Cardiac muscle cell (in vitro differentiated cells and primary cell): ENCODE measurements at places on chromosomes 6 and 20. TPM values are rescaled to one million over a fixed set of nuclear protein-coding genes. Genes with fewer than 3 reads are reported as not detected.

The BMP5 gene
- total RNA-seq = 112 and 123 TPM in 2 replicates

The OSBPL2 gene
- total RNA-seq = 33.5 and 43.4 TPM in 2 replicates

The STX11 gene
- 0.98 and 2.1 TPM in 2 replicates for total RNA-seq

DNA sequence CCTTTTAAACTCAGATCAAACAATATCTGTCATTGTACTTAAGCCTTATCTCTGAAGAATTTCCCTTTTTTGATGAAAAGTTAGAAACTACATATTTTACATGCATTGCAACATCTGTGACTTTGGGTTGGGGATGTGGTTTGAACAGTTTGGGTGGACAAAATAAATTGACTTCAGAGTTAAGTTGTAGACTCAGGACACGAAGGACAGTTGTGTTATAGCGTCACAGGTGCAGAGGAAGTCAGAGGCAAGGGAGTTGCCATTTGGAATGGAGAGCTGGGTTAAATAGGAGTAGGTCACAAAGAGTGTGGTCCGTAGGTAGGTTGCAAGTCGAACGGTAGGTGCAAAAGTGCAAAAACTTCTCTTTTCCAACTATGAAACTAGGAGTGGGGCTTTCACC lies 46.0 kb downstream of the ZFAND3 start:
- H3K36me3 ChIP-seq = no peaks in the 10 kb centered on the region
- H3K4me3 ChIP-seq = no peak overlapping the region
- no peak for DNase-seq
- H3K4me1 ChIP-seq = peaks cover 22% of the 10 kb centered on the region
- no peaks in the 10 kb centered on the region for H3K27me3 ChIP-seq
- peak overlapping the region; percentile 30 for H3K27ac ChIP-seq

GRCh38 chr6:96391776-96392360 lies 129.7 kb upstream of the UFL1 start:
- H3K4me3 ChIP-seq = no peak overlapping the region
- no peaks in the 10 kb centered on the region for H3K36me3 ChIP-seq
- H3K27ac ChIP-seq = no peak overlapping the region
- no peaks in the 10 kb centered on the region for H3K27me3 ChIP-seq
- no peaks in the 10 kb centered on the region for H3K4me1 ChIP-seq

DNA sequence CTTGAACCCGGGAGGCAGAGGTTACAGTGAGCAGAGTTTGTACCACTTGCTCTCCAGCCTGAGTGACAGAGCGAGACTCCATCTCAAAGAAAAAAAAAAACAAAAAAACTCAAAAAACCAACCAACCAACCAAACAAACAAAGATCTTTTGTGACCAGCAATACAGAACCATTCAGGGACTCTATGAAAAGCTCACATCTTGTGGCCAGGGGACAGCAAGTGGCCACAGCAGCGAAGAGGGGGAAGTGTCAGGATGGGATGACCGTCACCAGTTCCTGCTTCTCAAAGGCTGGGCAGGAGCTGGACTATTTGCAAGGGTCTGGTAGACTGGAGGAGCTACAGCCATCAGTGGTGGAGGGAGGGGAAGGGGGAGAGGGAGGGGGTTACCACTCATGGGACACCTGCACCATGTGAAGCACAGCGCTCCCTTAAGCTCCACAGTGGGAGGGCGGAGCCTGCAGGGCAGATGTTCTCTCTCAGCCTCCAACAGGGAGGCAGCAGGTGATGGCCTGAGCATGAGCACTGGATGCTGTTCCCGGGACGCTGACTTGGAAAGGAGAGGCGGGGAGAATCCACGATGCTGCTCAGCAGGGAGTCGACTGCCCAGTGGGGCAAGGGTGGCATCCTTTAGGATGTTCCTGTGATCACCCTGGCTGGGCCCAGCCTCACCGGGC lies 19.7 kb upstream of the ULBP3 start:
- H3K27ac ChIP-seq = no peak overlapping the region
- H3K4me3 ChIP-seq = no peak overlapping the region
- DNase-seq = no peak
- no peaks in the 10 kb centered on the region for H3K27me3 ChIP-seq

DNA sequence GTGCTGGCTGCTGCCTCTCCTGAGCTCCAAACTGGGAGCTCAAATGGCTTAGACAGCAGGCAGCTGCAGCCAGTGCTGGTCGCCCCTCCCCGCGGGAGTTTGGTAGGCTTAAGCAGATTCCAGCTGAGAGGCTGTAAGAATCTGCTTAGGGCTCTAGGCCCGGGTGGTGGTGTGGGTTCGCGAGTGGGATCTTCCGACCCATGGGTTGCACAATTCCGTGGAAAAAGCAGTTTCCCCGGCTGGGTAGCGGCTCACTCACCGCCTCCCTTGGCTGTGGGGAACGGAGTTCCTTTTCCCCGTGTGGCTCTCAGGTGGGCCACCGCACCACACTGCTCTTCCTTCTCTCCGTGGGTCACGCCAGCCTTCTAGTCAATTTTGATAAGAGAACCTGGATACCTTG lies 232.5 kb downstream of the PKHD1 start:
- no peak for DNase-seq
- no peaks in the 10 kb centered on the region for H3K36me3 ChIP-seq
- H3K27ac ChIP-seq = no peak overlapping the region
- H3K4me1 ChIP-seq = no peaks in the 10 kb centered on the region

DNA sequence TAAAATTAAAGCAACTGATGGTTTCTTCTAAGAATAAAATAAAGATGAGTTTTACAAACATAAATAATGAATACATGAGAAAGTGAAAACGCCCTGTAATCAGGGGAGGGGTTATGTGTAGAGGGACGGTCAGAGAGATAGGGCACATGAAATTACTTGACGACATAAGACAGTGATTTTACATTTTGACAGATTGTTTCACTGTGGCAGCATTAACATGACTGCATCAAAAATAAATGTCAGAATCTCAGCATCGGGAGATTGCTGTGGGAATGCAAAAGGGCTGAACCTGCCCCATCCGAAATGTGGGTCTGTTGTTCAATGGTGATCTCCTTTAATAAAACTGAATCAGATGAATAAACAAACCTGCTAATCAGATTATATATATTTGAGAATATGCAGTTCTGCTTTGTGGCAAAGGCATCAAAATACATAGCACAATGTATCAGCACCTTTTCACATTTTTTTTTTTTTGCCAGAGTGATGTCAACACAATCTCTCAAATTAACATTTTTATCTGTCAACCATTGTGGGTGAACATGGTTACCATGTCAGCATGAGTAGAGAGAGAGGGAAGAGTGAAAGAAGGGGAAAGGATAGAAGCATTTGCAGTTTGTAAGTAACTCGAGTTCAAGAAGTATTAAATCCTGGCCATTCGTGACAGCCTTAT lies 177.1 kb upstream of the MAN1A1 start:
- H3K4me1 ChIP-seq = no peaks in the 10 kb centered on the region
- no peaks in the 10 kb centered on the region for H3K27me3 ChIP-seq
- no peak overlapping the region for H3K27ac ChIP-seq
- no peak for DNase-seq
- H3K4me3 ChIP-seq = no peak overlapping the region

GRCh38 chr6:30913721-30914075 lies 340 bp upstream of the VARS2 start:
- peaks cover 24% of the 10 kb centered on the region for H3K4me1 ChIP-seq
- no peaks in the 10 kb centered on the region for H3K27me3 ChIP-seq
- peak overlapping the region; percentile 37 for H3K27ac ChIP-seq
- peak overlapping the region; percentile 27 for H3K4me3 ChIP-seq
- H3K36me3 ChIP-seq = peaks cover 16% of the 10 kb centered on the region

DNA sequence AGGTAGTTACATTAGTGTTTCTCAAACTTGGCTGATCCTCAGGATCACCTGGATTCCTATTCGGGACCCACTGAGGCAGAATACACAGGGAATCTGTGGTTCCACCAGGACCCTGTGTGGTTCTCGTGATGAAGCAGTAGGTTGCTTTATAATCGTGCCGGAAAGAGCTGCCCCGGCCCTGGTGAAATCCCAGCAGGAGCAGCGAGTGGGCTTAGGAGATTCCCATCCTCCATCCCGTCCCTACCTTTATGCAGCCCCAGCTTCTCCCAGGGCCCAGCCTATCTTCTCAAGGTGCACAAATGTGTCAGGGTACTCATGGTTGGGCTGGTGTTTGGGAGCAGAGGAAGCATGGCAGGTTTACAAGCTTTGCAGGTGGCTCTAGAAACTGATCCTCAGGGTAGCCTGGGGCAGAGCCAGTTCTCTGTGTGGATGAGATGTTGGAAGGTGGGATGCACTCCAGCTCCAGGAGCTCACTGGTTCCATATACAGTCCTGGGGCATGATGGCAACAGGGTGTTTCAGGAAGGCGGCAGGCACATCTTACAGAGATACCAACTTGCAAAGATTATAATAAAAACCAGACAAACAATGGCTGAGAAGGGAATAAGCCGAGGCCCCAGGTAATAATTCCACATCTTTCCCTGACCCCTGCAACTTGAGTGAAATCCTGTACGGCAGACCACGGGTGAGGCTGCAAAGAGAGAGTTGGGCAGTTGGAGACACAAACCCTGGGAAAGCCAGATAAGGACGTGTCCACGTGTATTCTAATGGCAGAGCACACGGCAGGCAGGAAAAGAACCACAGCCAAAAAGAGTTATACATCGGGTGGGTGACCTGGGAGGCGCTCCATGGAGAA lies 5.9 kb downstream of the SLC22A1 start:
- H3K36me3 ChIP-seq = no peaks in the 10 kb centered on the region
- H3K4me1 ChIP-seq = no peaks in the 10 kb centered on the region
- H3K4me3 ChIP-seq = no peak overlapping the region

GRCh38 chr20:35187584-35188190 lies 15.8 kb downstream of the PROCR start:
- H3K27ac ChIP-seq = peak overlapping the region; percentile 29
- no peaks in the 10 kb centered on the region for H3K27me3 ChIP-seq
- H3K4me3 ChIP-seq = no peak overlapping the region
- no peak for DNase-seq

GRCh38 chr6:88650029-88650619 lies 313.3 kb downstream of the RNGTT start:
- H3K27ac ChIP-seq = no peak overlapping the region
- H3K36me3 ChIP-seq = no peaks in the 10 kb centered on the region
- no peaks in the 10 kb centered on the region for H3K27me3 ChIP-seq
- no peak for DNase-seq

GRCh38 chr20:19784511-19785172 lies 26.6 kb downstream of the RIN2 start:
- H3K4me1 ChIP-seq = peaks cover 42% of the 10 kb centered on the region
- H3K27me3 ChIP-seq = no peaks in the 10 kb centered on the region
- H3K36me3 ChIP-seq = no peaks in the 10 kb centered on the region
- no peak overlapping the region for H3K4me3 ChIP-seq

GRCh38 chr6:149168968-149169367 lies 148.5 kb upstream of the TAB2 start:
- H3K4me1 ChIP-seq = no peaks in the 10 kb centered on the region
- no peaks in the 10 kb centered on the region for H3K36me3 ChIP-seq
- H3K4me3 ChIP-seq = no peak overlapping the region
- DNase-seq = no peak
- no peaks in the 10 kb centered on the region for H3K27me3 ChIP-seq

- DNase-seq = peak; percentile 69
- no peak overlapping the region for H3K27ac ChIP-seq
- peaks cover 7% of the 10 kb centered on the region for H3K4me1 ChIP-seq
Observed at GRCh38 chr6:45896783-45897441, 118.7 kb downstream of the CLIC5 start.

GRCh38 chr20:52340036-52340634 lies 148.6 kb upstream of the ZFP64 start:
- DNase-seq = peak; percentile 4
- no peak overlapping the region for H3K27ac ChIP-seq
- no peaks in the 10 kb centered on the region for H3K36me3 ChIP-seq
- no peaks in the 10 kb centered on the region for H3K27me3 ChIP-seq

- H3K27me3 ChIP-seq = no peaks in the 10 kb centered on the region
- no peaks in the 10 kb centered on the region for H3K36me3 ChIP-seq
- H3K27ac ChIP-seq = no peak overlapping the region
Observed at GRCh38 chr20:18223409-18223808, 64.9 kb upstream of the ZNF133 start.
